NCI-H226 (cell line): ENCODE measurements at places on chromosomes 1 and 21.

- DNase-seq = no peak
Observed at GRCh38 chr1:229164836-229165735, 105.8 kb upstream of the RAB4A start.

DNA sequence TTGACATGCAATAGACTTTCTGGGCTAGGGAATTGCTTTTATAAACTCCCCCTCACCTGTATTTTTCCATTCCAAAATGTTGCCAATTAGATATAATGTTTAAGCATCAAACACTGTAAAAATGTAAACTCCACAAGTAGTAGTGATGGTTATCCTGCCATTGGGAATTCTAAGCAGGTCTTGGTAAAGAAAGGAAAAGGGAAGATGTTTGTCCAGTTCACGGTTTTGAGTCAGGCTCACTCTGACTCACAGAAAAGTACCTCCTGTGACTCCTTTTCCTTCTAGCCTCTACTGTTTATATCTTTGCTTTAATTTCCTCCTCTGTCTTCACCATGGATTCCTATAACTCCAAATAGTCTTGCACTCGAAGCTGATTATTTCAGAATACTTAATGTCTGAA is 19.0 kb upstream of the PTPN14 start:
- peak; percentile 57 for DNase-seq

DNA sequence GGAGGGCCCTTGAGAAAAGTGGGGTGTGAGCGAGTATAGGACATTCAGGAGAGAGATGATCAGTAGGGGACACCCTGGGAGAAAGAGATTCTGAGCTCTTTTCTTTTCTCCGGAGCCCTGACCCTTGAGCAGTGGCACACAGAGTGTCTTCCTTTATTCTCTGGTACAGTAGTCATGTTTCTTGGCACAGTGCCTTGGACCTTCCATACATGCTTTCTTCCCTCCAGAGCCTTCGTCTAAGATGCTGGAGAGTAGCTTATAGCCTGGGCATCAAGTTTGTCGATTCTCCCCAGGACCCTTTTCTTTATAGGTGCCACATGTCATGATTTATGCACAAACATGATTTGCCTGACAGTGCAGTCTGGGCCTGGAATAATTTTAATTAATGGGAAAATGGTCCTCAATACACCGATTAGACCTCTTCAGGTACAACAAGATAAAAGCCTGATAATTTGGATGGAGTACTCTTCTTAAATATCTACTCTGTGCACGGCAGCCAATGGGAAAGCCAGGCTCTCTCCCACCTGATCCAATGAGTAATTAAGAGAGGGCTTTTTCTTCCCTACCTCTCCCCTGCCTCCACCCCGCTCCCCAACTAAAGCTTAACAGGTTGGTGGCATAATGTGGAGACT is at the start of gene TBX19:
TBX19 (plus strand) TSS at position 582 of the 632 bp plus-strand sequence. CDS start 214 bp downstream, outside the sequence.
- no peak for DNase-seq

DNA sequence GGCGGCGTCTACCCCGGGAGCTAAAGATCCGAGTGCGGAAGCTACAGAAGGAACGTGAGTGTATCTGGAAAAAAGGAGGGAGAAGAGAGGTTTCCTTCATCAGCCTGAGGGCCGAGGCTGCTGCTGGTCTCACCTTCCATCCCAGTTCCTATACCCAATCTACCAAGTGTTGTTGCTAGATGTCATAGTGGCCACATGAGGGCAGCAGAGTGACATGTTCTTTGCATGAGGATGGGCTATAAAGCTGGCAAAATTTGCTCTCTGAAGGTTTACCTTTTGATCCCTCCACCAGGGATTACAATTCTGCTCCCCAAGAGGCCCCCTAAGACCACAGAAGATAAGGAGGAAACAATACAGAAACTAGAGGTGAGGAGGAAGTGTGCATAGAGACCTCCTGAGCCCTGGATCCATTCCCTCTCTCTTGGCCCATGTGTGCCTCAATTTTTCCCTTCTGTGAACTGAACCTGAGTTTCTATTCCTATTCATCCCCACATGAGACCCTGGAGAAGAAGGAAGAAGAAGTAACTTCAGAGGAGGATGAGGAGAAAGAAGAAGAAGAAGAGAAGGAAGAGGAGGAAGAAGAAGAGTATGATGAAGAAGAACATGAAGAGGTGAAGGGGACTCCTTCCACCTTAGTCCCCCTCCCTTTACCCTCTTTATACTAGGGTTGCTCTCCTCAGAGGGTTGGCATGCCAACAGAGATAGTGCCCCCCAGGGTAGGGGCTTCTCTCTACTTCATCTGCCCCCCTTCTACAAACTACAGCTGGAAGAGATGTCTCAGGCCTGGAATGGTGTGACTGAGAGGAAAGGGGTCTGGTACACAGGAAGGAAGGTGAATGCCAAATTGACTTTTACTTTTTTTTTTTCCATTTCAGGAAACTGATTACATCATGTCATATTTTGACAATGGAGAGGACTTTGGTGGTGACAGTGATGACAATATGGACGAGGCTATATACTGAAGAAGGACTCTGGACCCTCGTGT is 13.3 kb downstream of the POLR3GL start:
- DNase-seq = peak; percentile 57

GRCh38 chr1:208653426-208653825 is 409.2 kb upstream of the PLXNA2 start:
- no peak for DNase-seq

DNA sequence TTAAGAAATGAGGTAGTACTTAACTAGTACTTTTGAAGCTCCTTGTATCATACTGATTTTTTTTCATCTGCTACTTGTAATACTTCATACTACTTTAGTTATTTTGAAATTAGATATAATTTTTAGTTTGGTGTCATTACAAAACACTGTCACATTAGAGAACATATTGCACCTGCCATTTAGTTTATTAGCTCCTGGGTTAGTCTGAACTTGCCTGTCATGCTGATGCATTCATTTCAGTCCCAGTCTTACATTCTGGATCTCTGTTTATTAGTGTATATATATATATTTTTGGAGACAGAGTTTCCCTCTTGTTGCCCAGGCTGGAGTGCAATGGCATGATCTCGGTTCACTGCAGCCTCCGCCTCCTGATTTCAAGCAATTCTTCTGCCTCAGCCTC is 50.3 kb downstream of the DYRK1A start:
- no peak for DNase-seq

GRCh38 chr1:11501491-11501897 is 22.5 kb downstream of the DISP3 start:
- no peak for DNase-seq

DNA sequence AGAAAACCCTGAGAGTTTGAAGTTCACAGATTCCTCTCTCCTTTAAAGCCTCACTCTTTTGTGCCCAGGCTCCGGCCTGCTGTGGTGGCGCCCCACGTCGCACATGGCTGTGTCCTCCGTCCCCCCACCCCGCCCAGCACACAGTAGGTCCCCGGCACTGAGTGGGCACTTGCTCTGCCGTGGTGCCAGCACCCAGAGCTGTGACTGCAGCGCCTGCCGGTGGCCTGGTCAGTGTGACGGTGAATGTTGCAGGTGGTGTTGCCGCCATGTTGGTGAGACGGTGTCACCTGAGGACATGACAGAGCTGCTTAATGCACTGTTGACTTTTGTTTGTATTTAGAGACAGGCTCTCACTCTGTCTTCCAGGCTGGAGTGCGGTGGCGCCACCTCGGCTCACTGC is 3.4 kb downstream of the ATAD3C start:
- DNase-seq = no peak

DNA sequence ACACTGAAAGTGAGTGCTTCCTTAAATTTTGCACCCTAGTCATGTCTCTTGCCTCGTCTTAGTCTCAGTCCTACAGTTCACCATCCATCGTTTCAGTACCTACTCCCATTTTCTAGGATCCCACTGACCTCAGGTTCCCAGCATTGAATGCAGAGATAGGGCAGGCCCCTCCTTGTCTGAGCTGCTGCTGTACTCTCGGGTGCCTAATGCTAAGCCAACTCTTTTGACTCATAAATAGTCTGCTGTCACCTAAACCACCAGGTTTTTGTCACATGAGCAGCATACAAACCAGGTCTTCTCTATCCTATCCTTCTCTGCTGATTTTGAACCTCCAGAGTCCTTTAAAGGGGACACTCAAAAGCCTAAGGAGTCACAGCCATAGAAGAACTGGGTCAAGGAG is 3.0 kb downstream of the ARHGAP30 start:
- DNase-seq = no peak

DNA sequence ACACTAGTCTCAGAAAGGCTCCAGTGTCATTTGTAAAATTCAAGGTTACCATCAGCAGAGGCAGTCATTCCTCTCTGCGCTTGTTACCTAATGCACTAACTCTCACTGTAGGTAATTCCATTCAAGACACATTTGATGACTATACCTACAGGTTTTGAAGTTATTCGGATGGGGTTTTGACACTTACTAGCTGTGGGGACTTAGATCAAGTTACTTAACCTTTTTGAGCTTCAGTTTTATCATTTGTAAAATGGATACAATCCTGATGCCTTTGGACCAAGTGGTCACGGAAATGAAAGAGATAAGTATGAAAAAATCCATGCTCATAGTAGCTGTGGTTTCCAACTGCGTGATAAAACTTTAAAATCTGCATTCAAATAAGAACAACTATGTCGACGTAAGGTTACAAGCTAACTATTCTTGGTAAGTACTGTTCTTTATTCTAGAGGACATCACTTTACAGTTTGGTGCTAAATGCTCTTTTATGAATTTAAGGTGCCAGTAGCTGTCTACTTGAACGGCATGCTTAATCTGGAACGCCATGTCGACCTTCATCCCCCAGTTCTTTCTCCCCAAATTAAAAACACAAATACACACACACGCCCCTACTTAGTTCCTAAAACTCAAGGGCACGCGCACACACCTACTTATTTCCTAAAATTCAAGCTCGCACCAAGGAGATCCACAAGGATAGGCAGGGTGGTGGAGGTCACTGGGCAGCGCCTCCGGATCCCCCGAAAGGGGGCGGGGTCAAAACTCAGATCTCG is 550 bp upstream of the NFYC start:
- no peak for DNase-seq

GRCh38 chr1:46686255-46686654 is 14.6 kb downstream of the TEX38 start:
- DNase-seq = no peak

DNA sequence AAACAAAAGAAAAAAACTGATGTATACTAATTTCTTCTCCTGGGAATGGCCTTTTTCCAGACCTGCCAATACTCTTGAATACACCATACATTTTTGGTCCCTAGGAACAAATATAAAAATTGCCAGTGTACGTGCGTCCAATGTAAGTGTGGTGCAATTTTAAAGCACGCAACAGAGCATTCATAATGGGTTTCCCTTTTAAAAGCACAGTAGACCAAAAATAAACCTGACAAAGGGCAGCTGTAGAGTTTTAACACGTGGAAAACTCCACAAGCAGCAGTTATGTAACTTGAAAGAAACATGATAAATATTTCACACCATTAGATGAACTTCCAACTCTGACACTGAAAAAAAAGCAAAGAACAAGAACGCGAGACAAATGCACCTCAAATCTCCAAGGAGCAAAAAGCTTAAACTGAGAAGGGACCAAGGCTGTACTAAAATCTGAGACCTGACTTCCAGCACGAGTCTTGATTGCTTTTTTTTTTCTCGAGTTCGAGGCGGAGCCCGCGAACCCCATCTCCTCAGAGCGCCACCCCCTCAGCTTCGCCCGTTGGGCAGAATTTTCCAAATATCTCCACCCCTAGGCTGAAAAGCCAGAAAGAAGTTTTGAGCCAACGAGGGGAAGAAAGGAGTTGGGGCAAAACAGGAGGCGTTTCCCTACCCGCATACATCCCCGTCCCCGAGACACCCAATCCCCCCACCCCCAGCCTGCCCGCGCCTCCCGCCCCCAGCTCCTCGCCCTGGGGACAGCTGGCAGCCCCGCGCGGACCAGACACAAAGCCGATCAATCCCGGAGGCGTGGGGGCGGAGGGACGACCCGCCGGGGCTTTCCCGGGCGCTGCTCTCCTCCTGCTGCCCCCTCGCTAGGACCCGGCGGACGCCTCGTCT is at the start of gene JAM2:
JAM2 (plus strand) TSS at position 599 of the 891 bp plus-strand sequence. CDS start 564 bp downstream, outside the sequence.
- DNase-seq = no peak

- DNase-seq = peak; percentile 40
Observed at GRCh38 chr1:30744060-30744756, 13.4 kb downstream of the LAPTM5 start.

DNA sequence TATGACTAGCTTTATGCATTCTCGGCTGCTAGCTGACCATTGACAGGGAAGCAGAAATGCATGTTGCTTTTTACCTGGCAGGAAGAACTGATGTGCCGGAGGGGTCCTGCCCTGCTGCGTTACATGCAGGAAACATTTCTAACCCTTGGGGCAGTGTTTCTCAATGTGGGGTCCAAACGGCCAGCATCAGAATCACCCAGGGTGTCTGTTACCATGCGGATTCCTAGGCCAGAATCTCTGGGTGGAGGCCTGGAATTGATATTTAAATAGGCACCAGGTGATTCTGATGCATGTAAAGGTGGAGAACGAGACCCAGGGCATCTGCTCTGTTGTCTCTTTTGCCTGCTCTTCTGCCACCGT is 182.7 kb downstream of the PCP4 start:
- no peak for DNase-seq
